ENCODE measurements at places on chromosomes 7 and 10.

- no peak for DNase-seq
These were observed 53.1 kb downstream of the TEX36 start for GRCh38 chr10:125629758-125630376.

GRCh38 chr7:133932591-133932990 is 194.5 kb upstream of the LRGUK start:
- DNase-seq = no peak

DNA sequence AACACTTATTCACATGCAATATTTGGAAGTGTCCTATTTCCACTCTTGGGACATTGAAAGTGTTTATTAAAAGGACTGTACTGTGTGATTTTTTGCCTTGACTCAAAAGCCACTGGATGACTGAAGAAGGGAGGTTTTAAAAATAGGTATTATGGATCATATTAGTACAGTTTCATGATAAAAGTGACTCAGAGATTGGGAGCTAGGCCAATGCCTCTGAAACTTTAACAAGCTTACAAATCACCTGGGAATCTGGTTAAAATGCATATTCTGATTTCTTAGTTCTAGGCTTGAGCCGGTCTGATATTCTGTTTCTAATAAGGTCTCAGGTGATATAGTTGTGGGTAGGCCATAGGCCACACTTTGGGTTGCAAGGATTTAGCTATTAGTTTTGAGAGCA is 191.2 kb downstream of the PLXDC2 start:
- no peak for DNase-seq

DNA sequence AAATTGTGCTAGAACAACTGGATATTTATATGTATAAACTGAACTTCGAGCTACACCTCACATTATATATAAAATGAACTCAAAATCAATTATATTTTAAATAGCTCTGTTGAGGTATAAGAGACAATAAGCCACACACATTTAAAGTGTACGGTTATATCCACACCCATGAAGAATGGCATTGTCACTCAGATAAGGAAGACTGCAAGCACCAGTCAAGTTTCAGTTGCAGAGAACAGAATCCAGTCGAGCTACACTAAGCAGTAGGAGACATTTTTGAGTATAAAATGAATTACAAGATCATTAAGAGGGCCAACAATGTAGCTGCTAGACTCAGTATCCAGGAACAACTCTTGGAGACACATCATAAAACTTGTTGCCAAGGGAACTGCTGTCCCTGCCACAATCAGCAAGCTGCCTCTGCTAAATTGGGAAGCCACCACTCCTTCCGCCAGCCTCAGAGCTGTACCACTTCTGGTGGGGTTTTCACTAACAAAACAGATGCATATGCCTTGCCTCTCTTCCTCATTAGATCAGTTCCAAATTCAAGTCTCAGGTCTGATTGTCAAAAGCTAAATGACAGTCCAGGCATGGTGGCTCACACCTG is 19.6 kb upstream of the GPNMB start:
- DNase-seq = no peak

DNA sequence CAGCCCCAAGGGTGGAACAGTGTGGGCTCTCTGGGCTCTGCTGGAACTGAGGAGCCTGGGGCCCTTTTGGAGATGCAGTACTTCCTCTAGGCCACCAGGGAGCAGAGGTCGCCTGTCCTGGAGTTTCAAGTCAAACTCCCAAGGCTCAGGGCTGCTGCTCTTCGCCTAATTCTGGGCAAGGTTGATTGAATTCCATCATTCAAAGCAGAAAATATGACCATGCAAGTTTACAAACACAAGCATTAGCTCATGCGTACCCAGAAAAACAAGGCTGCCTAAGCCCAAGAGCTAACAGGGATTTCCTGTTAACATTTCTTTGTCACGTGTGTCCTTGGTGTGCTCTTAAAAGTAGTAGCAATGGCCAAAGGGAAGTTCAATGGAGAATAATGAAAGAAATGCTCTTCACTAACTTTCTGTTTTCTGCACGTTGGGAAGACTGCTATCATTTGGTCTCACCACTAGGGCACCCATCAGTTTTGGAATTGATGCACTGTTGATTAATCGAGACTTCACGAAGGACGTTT is 20.1 kb downstream of the LDB3 start:
- no peak for DNase-seq

DNA sequence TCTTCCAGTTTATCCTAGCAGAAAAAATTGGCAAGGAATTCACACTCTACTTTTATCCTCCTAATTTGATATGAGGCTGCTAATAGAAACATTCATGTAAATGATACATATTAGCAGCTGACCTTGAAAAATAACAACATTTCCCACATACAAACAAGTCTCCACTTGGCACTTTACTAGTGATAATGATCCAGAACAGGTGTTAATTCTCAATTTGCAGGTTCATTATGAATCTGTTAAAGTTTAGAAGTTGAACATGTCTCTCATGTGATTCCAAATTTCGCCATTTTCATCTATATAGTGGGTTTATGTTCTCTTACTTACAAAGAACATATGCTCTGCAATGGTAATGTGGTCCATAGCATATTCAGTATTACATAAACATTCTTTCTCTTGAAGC is 1396.8 kb upstream of the LRRTM3 start:
- DNase-seq = no peak

DNA sequence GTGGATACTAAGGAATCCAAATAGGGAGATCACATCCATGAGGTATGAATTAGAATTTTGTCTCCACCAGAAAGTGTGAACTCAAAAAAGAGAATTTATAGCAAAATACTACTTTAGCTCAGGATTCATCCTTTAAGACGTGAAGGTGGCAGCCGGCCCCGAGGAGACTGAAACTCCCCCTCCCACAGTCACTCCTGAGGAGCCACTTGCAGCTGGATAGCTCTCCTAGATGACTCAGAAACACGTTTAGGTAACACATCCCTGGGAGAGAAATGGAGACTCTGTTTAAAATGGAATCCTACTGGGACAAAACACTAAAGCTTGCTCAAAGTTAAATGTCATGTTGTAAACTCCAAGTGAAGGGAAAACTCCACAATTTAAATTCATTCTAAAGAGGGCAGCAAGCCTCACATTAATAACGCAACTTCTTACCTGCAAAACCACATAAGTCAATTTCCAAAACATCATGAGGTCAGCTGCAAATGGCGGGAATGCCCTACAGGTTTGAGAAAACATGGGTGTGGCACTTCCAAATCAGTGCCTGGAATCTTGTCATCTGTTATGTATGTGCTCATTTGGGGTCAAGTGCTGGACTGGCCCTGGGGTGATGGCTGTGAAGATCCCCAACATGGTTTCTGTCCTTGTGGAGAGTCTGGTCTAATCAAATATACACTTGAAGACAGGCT is 46.2 kb downstream of the ICA1 start:
- DNase-seq = no peak

DNA sequence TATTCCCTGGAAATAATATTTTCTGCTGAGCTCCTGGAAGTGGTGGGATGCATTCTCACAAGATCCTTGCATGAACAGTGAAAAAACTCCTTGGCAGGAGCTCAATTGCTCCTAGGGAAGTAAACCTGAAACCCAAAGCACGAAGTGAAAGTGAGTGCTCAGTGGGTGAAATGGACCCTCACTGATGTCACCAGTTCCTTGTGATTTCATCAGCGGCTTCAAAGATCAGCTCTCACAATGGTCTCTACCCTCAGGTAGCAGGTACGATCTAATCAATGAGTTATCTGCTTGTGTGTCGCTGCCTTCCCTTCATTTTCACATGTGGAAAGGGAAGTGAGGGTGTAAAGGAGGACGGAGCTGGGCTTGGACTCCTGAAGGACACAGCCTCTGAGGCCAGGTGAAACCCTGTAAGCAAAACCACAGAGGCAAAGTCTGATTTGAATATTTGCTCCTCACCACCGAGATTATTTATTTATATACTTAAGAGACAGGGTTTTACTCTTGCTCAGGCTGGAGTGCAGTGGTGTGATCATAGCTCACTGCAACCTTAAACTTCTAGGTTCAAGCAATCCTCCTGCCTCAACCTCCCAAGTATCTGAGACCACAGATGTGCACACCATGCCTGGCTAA is 255.4 kb upstream of the LYZL1 start:
- no peak for DNase-seq

GRCh38 chr10:78909221-78909620 is 159.5 kb upstream of the ZMIZ1 start:
- no peak for DNase-seq

- DNase-seq = no peak
These were observed 202.7 kb downstream of the POM121L12 start for GRCh38 chr7:53238021-53238605.

DNA sequence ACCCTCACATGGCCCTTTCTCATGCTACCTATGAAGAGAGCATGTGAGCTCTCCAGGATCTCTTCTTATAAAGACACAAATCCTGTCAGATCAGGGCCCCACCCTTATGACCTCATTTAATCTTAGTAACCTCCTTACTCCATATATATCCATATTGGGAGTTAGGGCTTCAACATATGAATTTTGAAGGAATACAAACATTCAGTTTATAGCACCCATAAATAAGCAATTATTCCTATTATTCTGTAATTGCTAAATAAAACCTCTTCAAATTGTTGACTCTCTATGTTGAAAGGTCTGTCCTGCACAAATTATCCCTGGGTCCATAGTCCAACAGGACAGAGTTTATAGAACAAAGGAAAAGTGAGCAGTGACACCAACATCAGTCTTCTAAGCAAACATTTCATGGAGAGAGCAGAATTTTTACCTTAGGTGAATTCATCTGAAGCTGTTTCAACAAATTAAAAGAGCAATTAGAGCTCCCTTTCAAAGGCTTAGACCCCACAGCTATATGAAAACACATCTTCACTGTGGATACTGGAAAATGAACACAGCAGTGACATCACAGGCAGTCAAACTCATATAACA is 12.2 kb downstream of the DOCK4 start:
- DNase-seq = no peak

DNA sequence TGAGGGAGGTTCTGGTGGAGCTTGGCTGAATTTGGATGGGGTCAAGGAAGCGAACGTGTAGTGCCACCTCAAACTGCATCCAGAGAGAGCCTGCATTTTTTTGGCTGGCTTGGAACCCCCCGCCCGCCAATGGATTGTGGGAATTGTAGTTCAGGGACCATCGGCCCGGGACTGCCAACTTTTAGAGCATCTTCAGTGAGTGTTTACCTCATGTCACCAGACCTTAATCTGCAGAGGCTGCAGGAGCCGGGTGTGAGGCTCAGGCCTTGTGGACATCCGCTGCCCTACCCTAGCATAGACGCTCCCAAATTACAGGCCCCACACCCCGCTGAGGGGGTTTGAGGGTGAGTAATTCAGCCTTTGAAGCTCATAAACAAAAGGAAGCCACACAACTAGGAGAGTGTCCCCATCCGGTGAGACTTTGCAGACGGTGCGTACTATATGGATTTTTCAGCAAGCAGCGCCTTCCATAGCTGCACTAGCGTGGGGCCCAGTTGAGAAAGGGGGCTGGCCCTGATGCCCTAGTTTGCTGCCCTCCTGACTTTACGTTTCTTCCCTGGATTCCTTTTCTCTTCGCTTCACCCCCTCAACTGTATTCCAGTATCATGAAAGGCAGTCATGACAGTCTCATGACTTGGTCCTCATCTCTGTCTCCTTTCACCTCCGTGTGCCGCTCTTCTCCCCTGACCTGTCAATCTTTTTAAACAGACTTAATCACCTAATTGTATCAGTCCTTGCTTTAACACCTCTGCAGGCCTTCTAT is 717 bp downstream of the CNPY4 start:
- DNase-seq = no peak

DNA sequence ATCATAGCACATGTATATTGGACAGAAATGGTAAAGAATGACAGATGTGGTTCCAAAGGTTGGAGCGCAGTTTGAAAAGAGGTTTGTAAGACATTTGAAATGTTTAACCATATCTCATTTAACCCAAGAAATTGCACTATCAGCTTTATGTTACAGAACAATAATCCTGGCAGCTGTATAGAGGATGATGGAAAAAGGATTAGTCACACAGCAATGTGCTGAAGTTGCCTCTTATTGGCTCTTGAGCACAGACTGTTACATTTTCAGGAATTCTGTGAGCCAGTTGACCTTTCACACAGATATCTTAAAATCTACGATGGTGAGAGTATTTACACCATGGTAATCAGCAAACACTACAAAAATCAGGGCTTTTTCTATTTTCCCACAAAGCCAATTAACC is 3.9 kb downstream of the COG5 start:
- no peak for DNase-seq

DNA sequence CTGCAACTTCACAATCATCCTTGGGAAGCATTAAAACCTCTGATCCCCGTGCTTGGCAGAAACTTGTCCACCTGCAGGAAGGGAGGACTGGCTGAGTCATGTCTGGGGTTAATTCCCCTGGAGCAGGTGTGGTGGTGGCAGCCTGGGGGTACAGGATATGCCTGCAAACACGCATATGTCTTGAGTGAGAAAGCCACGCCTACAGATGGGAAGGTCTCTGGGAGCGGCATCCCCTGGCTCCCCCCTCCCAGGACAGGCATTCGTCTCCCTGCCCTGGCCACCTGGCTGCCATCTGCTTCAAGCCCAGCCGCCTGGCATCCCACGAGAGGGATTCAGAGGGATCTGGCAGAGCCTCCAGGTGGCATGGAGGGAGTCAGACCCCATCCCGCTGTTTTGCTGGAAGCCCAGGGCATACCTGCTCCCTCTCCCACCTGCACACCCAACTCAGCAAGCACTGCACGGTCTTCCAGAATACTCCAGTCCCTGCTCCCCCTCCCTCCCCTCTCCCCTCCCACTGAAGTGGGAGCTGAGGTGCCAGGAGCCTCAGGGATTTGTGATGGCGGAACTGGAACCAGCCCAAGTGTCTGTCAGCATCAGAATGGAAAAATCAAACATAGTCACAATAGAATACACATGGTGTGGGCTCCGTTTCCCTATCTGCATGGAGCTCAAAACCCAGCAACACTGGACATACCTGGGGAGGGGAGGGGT is 61.0 kb downstream of the CAMK2B start:
- DNase-seq = no peak

DNA sequence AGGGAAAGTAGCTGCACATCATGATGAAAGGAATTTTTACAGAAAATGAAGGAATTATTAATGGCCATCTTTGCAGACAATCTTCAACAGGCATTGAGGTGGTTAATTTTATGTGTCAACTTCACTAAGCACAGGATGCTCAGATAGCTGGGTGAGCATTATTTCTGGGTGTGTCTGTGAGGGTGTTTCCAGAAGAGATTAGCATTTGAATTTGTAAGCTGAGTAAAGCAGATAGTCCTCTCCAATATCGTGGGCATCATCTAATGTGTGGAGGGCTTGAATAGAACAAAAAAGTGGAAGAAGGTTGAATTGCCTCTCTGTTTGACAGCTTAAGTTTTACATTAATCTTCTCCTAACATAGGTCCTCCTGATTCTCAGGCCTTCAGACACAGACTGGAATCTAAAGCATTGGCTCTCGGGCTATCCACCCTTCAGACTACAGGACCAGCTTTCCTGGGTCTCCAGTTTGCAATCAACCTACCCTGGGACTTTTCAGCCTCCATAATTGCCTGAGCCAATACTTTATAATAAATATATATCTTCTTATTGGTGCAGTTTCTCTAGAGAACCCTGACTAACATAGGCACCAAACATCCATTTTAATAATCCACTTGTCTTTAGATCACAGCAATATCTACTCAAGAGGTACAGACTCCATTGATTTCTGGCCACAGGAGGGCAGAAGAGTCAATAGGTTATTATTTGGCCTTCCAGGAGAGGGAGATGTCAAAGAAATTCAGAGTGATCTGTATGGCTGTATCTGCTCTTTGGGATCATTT is 10.5 kb upstream of the CRPPA start:
- no peak for DNase-seq

- no peak for DNase-seq
These were observed 83.5 kb downstream of the TNS3 start for GRCh38 chr7:47498229-47499056.
